ENCODE measurements at places on chromosomes 11 and 22.

DNA sequence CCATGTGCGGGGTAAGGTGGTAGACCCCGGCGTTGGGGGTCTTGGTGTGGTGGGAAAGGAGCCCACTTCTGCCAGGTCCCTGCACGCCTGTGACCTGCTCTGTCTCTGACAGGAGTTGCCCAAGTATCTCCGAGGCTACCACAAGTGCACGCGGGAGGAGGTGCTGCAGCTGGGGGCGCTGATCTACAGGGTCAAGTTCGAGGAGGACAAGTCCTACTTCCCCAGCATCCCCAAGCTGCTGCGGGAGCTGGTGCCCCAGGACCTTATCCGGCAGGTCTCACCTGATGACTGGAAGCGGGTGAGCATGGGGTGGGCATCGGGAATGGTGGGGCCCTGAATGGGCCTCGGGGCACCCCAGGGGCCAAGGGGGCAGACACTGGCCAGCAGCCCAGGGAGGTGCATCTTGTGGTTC, 83.0 kb downstream of the MYO7A start:
- no peak for DNase-seq

GRCh38 chr11:45772986-45773785, 31.8 kb upstream of the SLC35C1 start:
- no peak for DNase-seq

DNA sequence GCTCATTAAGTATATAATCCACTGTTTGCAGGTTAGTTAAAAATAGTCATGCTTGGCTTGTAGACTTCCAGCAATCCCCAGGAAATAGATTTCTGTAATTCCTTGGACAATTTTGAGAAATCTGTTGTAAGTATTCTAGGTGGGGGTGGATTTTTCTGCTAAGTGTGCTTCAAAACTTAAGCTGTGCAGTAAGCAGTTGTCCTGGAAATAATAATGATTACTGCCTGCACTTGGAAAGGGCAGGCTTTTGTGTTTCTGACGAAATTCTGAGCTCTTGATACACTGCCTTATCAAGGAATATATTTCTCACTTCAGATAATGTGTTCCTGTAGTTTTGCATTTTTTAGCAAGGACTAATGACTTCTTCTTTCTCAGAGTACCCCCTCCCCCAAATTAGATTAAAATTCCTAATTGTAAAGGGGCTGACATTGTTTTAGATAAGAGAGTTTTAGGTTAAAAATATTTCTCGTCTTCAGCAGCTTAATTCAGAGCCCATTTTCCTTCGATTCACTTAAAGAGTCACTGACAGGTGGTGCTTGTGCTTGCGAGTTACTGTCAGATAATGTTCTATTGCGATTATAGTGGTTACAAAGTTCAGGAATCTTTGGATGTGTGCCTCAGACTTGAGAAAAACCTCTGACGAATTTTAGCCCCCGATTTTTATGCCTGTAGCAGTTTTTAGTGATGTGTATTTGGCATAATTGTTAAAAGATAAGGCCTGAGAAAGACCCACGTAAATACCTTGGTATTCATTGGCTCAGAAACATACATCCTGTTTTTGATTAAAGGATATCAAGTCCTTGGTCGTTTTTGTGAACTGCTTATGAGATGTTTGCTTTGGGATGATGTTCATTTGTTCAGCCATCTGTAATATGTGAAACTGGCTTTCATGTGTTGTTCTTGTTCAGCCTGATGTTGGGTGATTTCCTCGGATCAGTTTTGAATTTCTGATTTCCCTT, 120.5 kb downstream of the HIPK3 start:
- no peak for DNase-seq

DNA sequence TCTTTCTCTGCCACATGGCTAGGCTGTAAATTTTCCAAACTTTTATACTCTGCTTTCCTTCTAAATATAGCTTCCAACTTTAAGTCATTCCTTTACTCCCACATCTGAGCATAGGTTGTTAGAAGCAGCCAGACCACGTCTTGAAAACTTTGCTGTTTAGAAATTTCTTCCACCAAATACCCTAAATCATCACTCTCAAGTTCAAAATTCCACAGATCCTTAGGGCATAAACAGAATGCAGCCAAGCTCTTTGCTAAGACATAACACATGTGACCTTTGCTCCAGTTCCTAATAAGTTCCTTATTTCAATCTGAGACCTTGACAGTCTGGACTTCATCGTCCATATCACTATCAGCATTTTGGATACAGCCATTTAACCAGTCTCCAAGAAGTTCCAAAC, 749.9 kb downstream of the METTL15 start:
- peak; percentile 41 for DNase-seq

DNA sequence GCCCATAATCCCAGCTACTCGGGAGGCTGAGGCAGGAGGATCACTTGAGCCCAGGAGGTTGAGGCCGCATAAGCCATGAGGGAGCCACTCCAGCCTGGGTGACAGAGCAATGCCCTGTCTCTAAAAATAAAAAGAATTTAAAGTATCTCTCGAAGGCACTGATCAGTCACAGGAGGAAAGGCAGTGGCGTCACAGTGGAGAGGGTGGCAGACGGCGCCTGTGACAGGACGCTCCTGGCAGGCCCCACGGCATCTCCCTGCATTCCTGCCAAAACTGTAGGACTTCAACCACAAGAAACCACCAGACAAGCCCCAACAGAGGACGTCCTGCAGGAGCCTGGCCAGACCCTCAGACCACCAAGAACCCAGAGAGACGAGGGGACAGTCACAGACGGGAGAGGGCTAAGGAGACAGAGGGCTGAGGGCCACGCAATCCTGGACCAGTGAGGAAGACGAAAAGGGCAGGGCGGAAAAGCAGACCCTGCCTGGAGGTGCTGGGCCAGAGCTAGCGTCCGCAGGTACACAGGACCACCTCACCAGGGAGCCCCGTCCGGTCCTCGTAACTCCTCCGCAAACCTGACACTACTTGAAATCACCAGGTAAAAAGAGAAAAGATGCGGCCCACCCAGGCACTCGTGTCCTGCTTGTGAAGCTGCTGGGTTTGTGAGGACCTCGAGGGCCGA, 5.9 kb downstream of the RNH1 start:
- DNase-seq, result no peak

DNA sequence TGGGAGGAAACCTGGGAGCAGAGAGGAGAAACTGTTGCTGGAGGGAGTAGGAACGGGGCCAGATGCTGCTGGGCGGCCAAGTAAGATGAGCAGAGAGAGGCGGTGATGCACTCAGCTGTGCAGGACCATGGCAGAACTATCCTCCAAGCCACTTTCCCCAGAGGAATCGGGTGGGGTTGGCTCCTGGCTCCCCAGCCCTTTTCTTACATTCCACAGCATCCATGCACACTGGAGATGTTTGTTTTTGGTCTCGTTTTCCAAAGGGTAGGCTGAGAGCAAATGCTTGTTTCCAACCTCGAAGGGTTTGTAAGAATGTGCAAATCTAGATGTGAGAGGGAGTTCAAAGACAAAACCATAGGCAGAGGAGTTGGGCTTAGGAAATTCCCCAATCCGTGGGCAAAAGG, 73.2 kb downstream of the DBX1 start:
- no peak for DNase-seq

DNA sequence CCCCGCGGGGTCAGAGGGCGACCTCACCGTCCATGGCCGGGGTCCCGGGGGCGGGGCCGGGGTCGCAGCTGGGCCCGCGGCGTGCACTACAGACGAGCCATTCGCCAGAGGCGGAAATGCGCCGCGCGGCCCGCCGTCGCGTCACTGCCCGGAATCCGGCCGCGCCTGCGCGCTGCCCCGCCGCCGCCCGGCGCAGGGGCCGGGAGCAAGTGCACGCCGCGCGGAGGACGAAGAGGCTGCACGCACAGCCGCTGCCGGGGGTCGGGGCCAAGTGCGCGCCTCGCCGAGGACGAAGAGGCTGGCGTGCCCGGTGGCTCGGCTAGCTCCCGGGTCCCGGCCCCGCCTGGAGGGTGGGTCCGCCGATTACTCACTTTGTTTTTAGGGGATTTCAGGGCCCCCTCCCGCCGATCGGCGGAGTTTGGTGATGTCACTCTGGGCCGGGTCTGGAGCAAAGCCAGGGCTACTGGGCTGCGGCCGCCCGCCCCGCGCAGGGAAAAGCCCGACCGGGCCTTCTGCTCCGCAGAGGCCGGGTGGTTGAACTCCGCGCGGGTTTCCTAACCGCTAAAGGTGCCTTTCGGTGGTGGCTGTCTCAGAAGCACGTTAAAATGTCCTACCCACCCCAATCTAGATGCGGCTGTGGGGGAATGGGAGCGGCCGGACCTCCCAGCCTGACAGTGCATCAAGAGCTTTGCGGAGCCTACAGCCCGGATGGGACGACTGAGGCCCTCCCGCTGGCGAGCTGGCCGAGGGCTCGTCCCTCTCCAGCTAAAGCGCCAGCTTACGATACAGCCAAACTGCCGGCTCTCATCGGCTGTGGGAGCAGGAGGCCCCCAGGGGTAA, at the start of gene RELA:
Gene RELA, minus strand, starts transcription at position 118 of the 840 bp plus-strand sequence. Its CDS starts 84 bp downstream, at position 34.
- peak; percentile 40 for DNase-seq

- no peak for DNase-seq
These were observed at the start of gene MS4A7 for GRCh38 chr11:60378354-60378753. Gene MS4A7 (plus strand): TSS chr11:60378532. CDS start chr11:60383142, 4,610 bp downstream.

GRCh38 chr11:86003654-86004053, 65.2 kb downstream of the PICALM start:
- no peak for DNase-seq

GRCh38 chr11:104332110-104332509, 168.2 kb upstream of the PDGFD start:
- DNase-seq, result no peak

Measured in HFF-Myc (cell line).